Activated T-helper 2 cell treated with anti-CD3 and anti-CD28 coated beads, Interferon-gamma antibody, Interleukin-2, Interleukin-4, amounts not matched to agents 10 μg/mL and 5 μg/mL and 100 μg/mL, durations not matched to agents 14 hours and 24 hours and 36 hours (primary cell): ENCODE measurements at places on chromosomes 13 and 19. TPM values are rescaled to one million over a fixed set of nuclear protein-coding genes. Genes with fewer than 3 reads are reported as not detected.

DNA sequence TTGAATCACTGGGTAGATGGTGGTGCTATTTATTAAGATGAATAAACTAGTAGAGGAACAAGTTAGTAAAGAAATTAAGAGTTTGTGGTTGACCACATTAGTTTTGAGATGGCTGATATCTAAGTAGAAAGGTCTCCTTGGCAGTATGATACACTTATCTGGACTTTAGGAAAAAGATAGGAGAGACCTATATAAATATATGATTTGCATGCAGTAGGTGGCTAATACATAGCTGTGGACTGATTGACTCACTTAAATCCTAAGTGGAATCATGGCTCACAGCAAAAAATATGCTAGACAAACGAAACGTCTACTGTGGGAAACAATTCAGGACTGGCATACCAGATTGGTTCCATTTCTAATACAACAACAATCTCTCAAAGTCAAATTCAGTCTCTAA lies 92.0 kb downstream of the CAB39L start:
- no peaks in the 10 kb centered on the region for H3K36me3 ChIP-seq
- no peak overlapping the region for H3K27ac ChIP-seq
- H3K4me1 ChIP-seq, result peaks cover 5% of the 10 kb centered on the region
- H3K27me3 ChIP-seq, result no peaks in the 10 kb centered on the region

DNA sequence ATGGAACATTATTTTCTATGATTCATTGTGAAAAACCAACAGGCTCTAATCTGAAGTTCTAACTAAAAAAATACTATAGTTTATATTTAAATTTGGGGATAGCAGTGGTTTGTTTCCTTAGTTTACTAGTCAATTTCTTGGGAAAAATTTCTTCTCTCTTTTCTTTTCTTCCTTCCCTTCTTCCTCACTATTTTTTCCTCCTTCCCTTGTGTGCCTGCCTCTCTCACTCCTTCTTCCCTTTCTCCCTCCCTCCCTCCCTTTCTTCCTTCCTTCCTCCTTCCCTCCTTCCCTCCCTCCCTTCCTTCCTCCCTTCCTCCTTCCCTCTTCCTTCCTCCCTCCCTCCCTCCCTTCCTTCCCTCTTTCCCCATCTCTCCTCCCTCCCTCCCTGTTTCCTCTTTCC lies 226.5 kb downstream of the ZNF536 start:
- H3K4me1 ChIP-seq, result no peaks in the 10 kb centered on the region
- H3K36me3 ChIP-seq, result no peaks in the 10 kb centered on the region
- peaks cover 2% of the 10 kb centered on the region for H3K27me3 ChIP-seq
- H3K4me3 ChIP-seq, result no peak overlapping the region
- DNase-seq, result no peak

DNA sequence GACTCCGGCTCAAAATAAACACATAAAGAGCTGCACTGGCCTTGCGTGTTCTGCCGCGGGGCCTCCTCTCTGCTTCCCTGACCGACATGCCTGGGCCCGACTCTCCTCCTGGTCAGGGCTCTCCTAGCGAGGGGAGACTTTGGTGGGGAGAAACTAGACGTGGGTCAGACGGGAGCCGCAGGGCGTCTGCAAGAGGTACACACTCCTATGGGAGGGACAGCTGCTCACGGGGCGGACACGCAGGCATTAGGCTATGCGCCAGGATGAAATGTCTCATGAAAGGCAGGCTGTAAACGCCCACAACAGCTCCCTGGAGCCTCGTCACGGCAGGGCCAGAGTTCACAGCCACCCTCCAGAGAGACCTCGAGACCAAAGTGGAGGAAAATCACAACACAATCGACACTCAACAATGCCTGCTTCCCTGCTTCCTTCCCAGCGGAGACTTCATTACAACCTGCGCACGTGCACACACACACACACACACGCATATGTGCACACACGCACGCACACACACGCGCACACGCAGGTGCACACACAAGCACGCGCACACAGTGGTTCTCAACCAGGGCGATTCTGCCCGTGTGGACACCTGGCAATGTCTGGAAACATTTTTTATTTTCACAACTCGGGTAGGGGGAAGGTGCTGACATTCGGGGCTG lies 5.8 kb downstream of the SLC39A3 start:
- no peak for DNase-seq
- peaks cover 40% of the 10 kb centered on the region for H3K36me3 ChIP-seq
- no peaks in the 10 kb centered on the region for H3K27me3 ChIP-seq
- no peak overlapping the region for H3K4me3 ChIP-seq
- peaks cover 6% of the 10 kb centered on the region for H3K4me1 ChIP-seq
- no peak overlapping the region for H3K27ac ChIP-seq

DNA sequence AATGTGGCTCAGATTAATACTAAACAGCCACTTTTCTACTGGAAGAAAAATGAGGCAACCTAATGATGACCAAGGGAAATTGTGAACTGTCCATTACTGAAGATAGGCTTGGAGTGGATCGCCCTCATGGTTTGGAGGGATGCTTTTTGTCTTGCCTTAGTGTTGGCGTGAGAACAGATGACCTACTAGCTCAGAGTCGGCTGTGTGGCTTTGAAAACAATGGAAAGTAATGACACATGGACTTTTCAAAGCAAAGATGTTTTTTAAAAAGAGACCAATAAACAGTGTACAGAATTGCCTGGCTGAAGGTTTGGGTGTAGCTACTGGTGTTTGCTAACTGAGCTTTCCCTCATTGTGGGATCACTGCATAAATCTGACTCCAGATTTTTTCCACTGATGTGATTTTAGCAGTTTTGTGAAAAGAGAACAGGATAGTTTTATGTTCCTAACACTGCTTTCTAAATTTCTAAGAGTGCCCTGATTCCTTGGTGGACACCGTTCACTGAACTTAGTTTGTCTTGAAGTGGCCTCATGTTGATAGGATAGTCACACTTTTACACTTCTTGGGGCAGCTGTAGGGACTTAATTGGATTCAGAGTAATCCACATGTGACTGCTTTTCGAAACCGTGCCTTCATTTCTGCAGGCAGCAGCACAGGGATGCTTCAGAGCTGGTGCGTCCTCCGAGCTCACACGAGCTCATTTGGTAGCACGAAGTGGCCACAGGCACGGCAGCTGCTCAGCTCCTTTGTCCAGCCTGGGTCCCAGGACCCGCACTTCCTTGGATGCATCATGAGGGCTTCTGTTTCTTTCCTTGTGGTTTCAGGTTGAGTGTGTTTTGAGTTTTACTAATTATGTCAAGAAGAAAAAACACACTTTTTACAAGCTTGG lies 4.3 kb downstream of the CEBPG start:
- H3K27ac ChIP-seq, result no peak overlapping the region
- peaks cover 40% of the 10 kb centered on the region for H3K36me3 ChIP-seq
- peaks cover 42% of the 10 kb centered on the region for H3K4me1 ChIP-seq
- no peaks in the 10 kb centered on the region for H3K27me3 ChIP-seq

- H3K27me3 ChIP-seq, result no peaks in the 10 kb centered on the region
- no peak for DNase-seq
- H3K27ac ChIP-seq, result no peak overlapping the region
- H3K4me3 ChIP-seq, result no peak overlapping the region
- peaks cover 5% of the 10 kb centered on the region for H3K4me1 ChIP-seq
- H3K36me3 ChIP-seq, result peaks cover 53% of the 10 kb centered on the region
These were observed 9.5 kb downstream of the IL4I1 start for GRCh38 chr19:49887037-49887664.

GRCh38 chr13:60922576-60923231 lies 492.9 kb downstream of the PCDH20 start:
- H3K27ac ChIP-seq, result no peak overlapping the region
- H3K36me3 ChIP-seq, result no peaks in the 10 kb centered on the region
- H3K4me3 ChIP-seq, result no peak overlapping the region
- DNase-seq, result no peak
- H3K27me3 ChIP-seq, result no peaks in the 10 kb centered on the region

GRCh38 chr13:97015661-97016350 lies 21.5 kb upstream of the OXGR1 start:
- no peaks in the 10 kb centered on the region for H3K36me3 ChIP-seq
- peaks cover 39% of the 10 kb centered on the region for H3K27me3 ChIP-seq
- no peak overlapping the region for H3K4me3 ChIP-seq
- DNase-seq, result no peak

- H3K27me3 ChIP-seq, result no peaks in the 10 kb centered on the region
- H3K4me3 ChIP-seq, result no peak overlapping the region
- DNase-seq, result no peak
- H3K27ac ChIP-seq, result no peak overlapping the region
These were observed 310.0 kb upstream of the KLF12 start for GRCh38 chr13:74444161-74444571.

The GMIP gene
- 66.0 and 67.5 TPM in 2 replicates for total RNA-seq

The KLK2 gene
- total RNA-seq, result 0.44 TPM in 1 of 2 replicates, not detected in the other
